ENCODE measurements at places on chromosomes 16 and 17.

DNA sequence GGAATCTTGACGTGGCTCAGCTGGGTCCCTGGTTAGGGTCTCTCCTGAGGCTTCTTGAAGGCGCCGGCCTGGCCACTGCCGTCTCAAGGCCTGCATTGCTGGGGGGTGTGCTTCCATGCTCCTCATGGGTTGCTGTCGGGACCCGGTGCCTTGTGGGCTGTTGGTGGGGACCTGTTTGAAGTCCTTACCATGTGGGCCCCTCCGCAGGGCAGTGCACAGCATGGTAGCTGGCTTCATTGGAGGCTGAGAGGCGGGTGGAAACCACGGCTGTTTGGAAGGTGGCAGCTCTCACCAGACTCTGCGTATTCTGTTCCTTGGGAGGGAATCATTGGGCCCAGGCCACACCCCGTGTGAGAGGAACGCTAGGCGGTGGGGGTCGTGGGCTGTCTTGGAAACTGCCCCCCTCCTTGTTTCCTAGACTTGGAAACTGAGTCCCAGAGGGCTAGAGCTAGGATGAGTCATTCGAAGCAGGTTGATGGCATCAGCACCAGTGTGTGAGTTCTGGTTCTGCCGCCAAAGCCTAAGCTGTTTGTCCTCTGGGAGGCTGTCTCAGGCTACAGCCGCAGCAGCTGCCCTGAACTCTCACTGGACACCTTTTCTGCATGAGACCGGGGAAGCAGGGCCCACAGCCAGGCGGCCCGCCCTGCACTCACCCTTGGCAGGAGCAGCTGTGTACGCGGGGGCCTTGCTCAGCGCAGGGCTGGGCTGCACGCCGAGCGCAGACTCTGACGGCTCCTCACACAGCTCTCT, 35.2 kb downstream of the ZNF750 start:
- DNase-seq: no peak

- DNase-seq: no peak
Observed at GRCh38 chr16:69465881-69466280, 41.5 kb downstream of the CYB5B start.

GRCh38 chr17:16516594-16517051, 24.6 kb upstream of the LRRC75A start:
- DNase-seq: no peak

GRCh38 chr16:8814095-8814806, 16.6 kb downstream of the PMM2 start:
- no peak for DNase-seq

DNA sequence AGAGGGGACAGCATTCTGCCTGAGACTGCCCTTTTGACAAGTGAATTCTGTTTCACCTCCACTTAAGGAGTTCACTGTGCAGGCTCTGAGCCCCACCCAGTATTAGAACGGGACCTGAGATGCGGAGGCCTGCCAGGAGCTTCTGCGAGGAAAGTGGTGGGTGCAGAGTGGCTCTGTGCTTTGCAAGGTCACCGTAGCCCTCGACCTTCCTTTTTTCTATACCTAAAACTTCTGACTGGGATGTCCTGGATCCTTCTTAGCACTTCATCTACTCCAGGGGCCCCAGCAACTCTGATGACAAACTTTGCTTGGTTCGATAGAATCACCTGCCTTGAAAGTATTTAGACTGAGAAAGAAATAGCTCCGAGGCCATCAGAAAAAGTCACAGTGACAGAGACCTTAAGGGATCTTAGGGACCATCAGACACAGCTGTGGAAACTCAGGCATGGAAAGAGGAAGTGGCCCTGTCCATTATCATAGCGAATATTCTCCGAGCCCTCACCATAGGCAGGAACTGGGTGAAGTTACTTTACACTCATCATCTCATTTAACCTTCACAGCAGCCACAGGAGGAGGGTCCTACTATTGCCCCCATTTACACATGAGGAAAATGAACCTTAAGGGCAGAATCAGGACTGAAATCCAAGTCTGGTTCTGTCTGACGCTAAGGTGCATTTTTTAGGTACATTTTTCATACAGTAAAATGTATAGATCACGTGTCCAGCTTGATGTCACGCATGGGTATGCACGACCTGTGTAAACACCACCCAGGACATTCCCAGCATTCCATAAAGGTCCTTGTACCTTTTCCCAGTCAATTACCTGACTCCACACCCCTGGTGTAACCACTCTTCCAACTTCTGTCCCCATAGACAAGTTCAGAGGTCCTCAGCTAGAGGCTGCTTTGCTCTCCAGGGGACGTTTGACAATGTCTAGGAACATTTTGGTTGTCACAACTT, 676 bp upstream of the KRT13 start:
- no peak for DNase-seq

- DNase-seq: no peak
Observed at GRCh38 chr16:35744726-35745125, 2285.3 kb downstream of the TP53TG3F start.

GRCh38 chr17:50101346-50102163, 6.4 kb downstream of the PDK2 start:
- no peak for DNase-seq
